ENCODE measurements at places on chromosomes 1 and 21.

- no peak for DNase-seq
These were observed 366.5 kb downstream of the SIPA1L2 start for GRCh38 chr1:232263452-232263851.

- no peak for DNase-seq
These were observed 12.3 kb downstream of the TAL1 start for GRCh38 chr1:47219590-47220220.

DNA sequence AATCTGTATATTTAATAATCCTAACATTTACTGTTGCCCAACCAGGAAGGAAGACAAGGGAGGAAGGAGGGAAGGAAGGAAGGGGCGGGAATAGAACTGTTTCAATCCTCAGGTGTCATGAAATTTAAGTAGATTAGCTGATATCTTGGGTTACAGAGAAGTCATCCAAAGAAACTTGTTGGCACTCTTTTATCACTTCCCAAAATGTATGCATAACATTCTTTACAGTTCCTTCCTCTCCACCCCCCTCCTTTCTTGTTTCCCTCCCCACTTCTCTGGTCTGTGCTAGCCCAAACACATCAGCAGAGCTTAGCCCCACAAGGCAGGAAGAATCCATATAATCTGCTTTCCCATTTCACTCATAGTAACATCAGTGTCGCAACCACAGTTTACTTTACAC lies 110.9 kb downstream of the ESRRG start:
- no peak for DNase-seq

DNA sequence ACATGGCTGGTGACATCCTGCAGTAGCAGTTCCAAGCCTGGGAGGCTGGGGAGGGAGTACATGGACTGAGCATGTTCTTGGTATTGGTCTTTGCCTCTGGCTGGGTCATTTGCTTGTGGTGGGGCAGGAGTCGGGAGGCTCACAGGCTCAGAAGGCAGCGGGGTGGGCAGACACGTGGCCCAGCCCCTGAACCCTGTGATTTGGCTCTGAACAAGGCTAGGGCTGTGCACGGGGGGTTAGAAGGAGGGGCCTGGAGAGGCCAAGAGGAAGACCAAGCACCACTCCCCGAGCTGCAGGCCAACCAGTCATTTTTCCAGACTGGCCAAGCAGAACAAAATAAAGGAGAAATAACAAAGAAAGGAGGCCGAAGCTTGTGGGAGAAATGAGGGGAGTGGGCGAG lies 9.7 kb upstream of the PRELP start:
- peak; percentile 39 for DNase-seq

DNA sequence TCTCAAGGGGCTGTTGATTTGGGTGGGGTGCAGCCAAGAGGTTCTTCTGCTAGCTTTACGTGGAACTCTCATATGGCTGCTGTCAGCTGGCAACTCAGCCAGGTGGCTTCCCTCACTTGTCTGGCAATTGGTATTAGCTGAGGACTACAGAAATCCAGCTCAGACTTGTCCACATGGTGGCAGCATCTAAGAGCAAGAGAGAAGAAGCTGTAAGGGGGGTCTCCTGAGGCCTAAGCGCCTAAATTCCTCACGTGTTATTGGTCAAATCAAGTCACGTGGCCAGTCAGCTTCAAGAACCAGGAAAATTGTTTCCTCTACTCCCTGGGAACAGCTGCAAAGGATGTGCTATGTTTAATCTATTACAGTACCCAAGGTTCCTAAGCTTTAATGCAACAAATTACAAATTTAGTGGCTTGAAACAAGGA lies 4.2 kb upstream of the DYRK3 start:
- DNase-seq = peak; percentile 88

- no peak for DNase-seq
These were observed 159.0 kb upstream of the COL6A1 start for GRCh38 chr21:45822429-45823099.

DNA sequence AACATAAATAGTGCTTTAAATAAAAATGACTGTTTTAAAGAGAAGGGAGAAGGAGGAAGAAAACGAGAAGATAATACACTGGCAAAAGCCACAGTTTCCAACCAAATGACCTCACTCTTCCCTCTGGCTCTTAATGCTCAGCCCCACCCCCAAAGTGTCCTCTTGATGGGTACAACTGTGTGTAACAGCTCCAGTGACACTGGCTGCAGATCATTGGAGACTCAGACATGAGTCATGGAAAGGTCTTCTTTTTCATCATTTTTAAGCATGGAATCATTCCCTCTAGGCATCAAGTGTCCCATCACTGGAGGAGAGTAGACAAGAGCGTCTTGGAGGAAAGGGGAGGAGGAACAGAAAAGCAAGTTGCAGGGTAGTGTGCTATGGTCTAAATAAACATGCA lies 333.0 kb downstream of the PAPPA2 start:
- DNase-seq = peak; percentile 93

DNA sequence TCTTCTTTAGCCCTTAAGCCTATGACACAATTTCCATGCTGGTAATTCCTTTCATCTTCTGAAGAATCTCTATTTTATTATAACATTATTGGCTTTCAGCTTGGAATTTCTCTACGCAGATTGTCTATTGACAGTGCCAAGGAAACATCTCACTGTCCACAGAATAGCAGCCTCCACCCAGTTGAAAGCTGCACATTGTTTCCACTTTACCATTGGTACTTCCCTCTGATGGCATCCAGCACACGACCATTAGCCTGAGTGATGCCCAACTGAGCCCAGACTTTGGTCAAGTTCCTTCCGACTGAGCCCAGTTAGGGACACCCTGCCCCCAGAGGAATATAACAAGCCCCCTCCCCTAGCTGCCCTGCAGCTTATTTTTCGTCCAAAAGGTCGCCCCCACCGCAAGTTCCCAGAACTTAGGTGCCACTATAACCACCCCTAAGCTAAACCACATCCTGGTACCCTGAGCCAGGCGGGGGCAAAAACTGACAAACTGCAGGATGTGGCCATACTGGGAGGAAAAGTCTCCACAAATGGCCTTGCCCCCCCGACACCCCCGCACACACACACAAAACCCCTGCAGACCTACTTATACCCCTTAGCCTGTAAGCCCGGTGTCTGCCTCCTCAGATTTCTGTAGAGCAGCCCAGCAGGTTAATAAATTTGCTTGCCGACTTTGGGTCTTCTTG lies 13.2 kb downstream of the GBP5 start:
- no peak for DNase-seq

- no peak for DNase-seq
These were observed 173.4 kb downstream of the TOMM20 start for GRCh38 chr1:234955107-234955731.

DNA sequence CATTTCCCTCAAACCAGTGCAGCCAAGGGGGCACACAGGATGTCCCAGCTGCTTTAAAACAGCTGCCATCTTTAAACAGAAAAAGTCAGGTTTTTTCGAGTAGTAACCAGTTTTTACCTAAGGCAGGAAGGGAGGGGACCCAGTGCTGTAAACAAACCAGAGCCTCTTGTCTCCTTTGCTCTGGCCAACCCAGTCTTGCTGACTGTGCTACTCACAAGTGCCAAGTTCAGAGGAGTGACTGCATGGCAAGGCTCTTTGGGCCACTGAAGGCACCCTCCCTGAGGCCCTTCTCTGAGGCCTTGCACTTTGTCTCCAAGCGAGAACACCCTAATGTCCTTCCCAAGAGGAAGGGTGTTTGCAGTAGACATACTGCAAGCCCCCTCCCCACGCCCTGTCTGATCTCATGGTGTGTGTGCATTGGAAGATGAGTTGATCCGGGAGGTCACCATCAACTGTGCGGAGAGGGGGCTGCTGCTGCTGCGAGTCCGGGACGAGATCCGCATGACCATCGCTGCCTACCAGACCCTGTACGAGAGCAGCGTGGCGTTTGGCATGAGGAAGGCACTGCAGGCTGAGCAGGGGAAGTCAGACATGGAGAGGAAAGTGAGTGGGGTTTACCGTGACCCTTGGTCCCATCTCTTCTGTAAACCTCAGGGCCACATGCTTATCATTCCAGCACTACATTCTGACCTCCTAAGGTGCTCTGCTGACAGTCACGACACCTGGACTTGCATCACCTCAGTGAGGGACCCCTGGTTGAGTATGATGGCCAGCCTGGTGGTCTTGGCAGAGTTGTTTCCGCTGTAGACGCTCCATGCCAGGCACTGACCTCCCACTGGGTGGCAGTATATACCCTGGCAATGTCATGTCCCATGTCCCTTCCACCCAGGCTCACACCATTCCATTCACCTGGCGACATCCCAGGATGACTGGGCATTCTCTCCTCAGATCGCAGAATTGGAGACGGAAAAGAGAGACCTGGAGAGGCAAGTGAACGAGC lies 4.7 kb downstream of the DNALI1 start:
- DNase-seq = peak; percentile 48

DNA sequence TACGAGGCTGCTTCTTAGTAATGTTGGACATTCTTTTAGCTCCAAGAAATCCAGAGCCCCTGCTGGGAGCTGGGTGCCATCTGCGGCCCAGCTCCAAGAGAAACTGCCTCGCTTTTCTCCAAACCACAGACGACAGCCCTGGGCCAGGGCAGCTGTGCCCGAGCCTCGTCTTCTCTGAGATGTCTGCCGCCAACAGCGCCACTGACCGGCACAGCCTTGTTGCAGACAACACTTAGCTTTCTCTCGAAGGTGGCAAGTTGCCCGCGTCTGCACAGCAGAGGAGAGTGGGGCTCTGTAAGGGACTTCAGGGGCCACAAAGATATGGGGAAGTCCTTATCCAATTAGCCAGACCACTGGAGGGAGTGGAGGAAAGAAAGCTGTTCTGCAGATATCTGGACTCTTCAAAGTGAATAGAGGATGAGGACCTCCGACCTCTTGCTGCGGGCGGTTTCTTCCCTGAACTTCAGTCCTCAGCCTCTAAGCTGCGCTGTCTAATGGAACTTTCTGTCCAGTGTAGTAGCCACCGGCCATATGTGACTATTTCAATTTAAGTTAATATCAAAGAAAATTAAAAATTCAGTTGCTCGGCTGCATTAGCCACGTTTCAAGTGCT lies 63.9 kb upstream of the DISP3 start:
- DNase-seq = no peak

- DNase-seq = no peak
These were observed 10.0 kb upstream of the PADI4 start for GRCh38 chr1:17297991-17298390.

DNA sequence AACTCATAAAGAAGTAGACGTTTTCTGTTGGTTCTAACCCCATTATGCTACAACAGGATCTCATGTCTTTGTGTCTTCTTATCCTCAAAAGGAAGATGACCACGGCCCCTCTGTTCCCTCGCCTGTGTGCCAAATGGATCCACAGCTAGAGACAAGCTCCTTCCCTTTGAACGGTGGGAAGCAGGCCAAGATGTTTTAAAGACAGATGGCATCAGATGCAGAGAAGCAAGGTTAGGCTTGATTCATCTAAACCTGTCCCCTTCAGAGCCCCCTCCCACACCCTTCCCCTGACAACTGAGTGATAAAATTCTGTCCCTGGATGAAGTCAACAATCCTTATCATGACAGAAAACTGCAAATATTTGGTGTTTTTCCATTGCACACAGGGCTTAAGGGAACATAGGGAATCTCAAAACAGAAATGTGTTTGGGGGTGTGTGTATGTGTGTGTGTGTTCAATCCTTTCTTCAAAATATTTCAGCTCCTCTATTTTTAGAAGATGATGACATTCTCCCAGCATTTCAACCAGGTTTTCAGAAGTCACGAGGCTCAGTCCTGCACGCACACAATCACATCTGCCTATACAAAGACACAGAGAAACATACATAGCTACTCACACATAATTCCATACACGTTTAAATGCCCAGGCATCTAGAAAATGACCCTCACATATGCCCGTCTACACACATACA lies 27.8 kb upstream of the FMOD start:
- peak; percentile 73 for DNase-seq

DNA sequence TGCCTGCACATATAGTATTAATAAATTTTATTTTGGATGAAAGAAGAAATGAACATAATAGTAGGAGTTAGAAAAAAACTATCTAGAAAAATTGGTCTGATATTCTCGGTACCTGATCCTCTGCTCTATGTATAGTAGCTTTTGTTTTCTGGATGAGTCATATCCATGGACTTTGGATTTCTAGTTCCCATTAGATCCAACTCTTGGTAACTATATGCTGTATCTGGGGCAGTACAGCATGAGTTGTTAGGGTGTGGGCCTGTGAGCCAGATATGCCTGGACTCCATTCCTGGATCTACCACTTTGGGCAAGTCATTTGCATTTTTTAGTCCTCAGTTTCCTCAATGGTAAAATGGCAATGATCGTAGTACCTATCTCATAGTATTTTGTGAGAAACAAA lies 372.2 kb upstream of the PKN2 start:
- peak; percentile 7 for DNase-seq

- peak; percentile 86 for DNase-seq
These were observed 45.8 kb upstream of the DMRTB1 start for GRCh38 chr1:53413175-53414001.

DNA sequence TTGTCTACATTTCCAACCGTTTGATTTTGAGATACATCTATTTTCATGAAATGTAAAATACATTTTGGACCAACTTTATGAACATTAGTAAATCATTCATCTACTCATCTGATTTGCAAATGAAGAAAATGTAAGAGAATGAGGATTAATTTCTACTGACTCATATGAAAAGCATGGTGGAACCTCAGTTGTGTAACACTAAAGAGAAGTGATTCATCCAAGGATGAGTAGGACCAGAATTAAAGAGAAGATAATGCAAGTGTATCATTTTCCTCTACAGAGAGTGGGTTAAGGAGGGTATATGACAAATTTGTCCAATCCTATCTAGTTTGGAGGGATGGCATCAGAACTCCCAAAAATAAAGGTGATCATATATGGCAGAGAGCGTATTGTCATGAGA lies 1967.6 kb downstream of the MRPL39 start:
- peak; percentile 16 for DNase-seq

- no peak for DNase-seq
These were observed 248.0 kb downstream of the PLPP3 start for GRCh38 chr1:56331207-56331891.

DNA sequence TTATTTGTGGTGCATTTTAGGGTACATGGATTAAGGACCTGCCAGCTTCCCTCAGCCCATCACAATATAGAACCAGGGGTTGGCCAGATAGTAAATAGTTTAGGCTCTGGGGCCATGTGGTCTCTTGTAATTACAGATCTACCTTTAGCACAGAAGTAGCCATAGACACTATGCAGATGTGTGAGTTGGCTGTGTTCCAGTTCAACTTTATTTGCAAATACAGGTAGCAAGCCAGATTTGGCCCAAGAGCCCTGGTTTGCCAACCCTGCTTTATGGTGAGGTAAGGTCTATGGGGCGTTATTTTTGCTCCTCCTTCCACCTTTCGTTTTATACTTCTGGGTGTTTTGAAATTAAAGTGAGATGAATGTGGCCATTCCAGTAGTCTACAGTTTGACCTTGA lies 48.7 kb downstream of the MRPS6 start:
- no peak for DNase-seq

GRCh38 chr1:222240536-222241181 lies 307.2 kb downstream of the HHIPL2 start:
- DNase-seq = peak; percentile 44

GRCh38 chr1:166169182-166169581 lies 2.4 kb upstream of the FAM78B start:
- DNase-seq = no peak

GRCh38 chr21:26555540-26556146 lies 17.4 kb downstream of the CYYR1 start:
- no peak for DNase-seq
